Stimulated activated naive CD4-positive, alpha-beta T cell treated with Interleukin-2 at 50 U/mL for 16 hours (primary cell): ENCODE measurements at places on chromosomes 5 and 9.
A peak's percentile ranks its signal among the peaks of the same experiment; 100 is the strongest.

DNA sequence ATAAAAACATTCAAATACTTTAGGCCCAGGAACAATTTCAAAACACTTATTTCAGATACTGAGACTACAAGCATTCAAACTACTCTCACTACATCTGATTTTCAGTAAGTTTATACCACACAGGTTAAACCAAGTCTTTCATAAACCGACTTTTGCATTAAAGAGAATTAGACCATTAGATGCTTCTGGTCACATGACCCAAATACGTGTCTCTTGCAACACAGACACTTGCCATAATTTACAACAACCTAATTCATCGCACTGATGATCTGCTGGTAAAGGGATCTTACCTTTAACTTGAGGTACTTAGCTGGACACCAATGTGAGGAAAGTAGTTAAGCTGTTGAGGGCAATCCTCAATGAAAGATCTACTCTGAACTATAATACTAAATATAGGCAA is 3.2 kb downstream of the HNRNPH1 start:
- no peak for DNase-seq

- DNase-seq: no peak
Observed at GRCh38 chr5:76971511-76971910, 18.7 kb downstream of the CRHBP start.

DNA sequence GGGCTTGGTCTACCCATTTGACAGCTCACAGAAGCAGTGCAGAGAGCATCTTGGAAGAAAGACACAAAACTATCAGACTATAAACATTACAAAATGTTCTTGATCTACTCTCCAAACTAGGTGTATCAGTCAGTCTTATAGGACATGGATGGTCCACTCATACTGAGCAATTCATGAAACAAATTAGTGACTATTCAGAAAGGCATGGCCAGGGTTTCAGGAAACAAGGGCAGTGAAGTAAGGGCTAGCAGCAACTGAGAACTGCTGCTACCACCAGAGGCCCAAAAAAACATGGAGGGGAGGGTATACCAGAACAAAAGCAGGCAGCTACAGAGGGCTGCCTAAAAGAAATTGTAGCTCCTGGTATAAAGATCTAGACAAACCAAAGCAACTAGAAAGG is 287.0 kb downstream of the PIK3R1 start:
- DNase-seq: no peak

DNA sequence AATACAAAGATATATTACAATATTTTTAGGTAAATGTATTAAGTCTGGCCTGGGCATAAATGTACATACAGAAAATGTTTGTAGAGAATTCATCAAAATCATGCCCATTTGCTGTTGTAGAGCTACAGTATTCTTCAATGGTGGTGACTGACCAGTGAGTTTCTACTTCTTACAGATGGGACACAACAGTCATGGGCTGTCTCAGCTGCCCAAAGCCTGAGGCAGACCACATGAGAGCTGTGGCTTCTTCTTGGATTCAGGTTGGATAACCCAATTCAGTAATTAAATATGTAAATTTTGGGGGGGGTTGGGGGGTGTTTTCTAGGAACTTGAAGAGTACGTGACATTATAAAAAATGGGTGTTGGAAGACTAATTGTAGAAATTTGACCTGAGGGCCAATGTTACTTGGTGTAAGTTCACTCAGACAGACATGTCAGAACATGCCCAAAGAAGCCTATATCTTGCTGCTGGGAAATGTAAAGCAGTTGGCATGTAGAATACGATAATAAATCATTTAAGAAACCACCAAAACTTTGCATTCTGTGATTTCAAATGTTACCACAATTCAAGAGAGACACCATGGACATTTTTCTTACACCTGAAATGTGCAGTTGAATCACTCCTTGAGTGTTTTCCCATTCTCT is 17.9 kb downstream of the STARD4 start:
- no peak for DNase-seq

DNA sequence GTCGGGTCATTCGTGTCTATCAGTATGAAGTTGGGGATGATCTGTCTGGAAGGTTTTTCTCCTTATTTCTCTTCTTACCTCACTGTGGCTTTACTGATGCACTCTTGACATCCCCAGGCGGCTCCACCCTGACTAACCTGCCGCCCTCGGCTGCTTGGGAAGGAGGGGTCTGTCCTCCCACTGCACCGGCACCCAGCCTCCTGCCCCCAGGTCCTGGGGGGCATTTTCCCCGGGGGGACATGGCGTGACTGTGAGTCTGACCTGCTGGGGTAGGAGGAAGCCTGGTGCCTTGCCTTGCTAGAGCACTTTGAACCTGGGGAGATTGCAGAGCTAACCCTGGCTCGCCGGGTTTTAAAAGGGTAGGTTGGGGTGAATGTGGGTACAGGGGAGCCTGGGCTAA is 27.5 kb downstream of the DYNC2I2 start:
- no peak for DNase-seq

DNA sequence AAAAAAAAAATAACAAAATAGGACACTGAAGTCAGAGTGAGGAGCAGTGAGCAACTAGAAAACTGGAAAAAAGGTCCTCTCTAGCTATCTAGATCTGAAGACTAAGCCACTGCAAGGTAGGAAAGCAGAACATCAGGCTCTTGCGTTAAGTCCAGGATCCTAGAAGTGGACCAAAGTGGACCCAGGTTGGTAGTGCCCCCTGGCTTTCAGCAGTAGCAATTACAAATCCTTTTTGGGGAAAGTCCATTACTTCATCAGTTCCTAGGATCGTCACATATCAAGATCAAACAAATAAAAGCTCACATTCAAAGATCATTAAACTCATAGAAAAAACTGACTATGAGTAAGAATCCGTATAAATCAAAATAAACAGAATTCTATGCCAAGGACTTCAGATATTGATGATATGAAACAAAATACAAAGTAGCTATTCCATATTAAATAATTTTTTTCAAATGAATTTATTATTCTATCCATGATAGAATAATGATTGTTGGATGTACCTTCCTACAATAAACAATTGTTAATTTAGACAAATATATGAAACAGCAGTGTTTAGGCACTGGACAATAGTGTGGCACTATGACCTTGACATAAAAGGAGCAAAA is 6.5 kb upstream of the RICTOR start:
- peak; percentile 5 for DNase-seq

GRCh38 chr9:17614903-17615302 is 36.0 kb downstream of the SH3GL2 start:
- DNase-seq: no peak

DNA sequence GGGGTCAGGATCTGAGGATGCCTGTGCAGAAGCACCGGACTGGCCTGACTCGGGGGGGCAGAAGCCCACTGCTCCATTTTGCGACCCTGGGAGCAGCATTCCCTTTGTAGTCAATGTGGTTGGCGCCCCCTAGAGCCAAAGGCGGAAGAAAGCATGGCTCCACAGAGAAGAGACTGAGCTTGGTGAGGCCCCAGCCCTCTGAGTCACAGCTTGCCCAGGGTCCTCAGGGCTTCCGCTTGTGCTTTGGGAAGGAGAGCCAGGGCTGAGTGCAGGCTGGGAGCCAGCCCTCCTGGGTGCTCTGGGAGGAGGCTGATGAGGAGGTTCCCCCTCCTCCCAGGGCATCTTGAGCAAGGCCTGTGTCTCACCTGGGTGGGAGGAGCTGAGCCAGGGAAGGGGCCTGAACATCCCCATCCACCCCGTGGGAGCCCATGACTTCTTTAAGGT is 5.5 kb upstream of the AQP3 start:
- DNase-seq: peak; percentile 36

DNA sequence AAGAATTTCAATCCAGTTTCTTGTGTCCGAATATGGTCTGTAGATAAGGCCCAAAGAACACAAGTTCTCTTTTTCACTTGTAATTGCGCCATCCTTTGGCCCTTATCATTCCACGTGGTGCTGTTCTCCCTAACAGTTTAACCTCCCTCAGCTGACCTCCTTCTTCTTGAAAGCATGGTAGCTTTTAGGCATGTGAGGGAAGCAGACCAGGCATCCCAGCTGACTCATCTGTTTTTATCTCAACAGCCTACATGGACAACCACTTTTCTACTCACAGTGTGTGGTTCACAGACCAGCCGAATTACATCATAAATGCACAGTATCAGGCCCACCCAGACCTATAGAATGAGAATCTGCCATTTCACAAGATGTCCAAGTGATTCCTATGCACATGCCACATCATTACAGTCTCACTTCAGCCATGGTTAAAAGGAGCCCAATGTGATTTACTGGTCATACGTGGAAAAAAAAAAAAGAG is 26.9 kb upstream of the PLIN2 start:
- no peak for DNase-seq

DNA sequence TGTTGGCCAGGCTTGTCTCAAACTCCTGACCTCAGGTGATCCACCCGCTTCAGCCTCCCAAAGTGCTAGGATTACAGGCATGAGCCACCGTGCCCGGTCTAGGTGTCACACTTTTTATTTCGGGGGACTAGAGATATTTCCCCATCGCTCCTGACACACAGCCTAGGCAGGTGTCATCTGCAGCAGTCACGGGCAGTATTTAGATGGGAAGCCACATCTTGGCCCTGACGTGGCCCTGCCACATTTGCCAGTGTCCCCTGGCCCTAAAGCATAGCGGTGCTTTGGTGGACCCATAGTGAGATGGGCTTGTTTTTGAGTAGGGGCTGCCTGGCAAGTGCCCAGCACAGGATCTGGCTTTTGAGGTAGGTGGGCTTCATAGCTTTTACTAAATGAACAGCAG is 45.0 kb upstream of the LRRTM2 start:
- DNase-seq: no peak

GRCh38 chr5:79774171-79774854 is 84.7 kb downstream of the CMYA5 start:
- DNase-seq: peak; percentile 11

GRCh38 chr5:71832812-71833715 is 114.0 kb downstream of the CARTPT start:
- no peak for DNase-seq
